ENCODE measurements at places on chromosomes 6 and 20.

GRCh38 chr6:127484212-127484863 is 25.1 kb upstream of the KIAA0408 start:
- DNase-seq = no peak

DNA sequence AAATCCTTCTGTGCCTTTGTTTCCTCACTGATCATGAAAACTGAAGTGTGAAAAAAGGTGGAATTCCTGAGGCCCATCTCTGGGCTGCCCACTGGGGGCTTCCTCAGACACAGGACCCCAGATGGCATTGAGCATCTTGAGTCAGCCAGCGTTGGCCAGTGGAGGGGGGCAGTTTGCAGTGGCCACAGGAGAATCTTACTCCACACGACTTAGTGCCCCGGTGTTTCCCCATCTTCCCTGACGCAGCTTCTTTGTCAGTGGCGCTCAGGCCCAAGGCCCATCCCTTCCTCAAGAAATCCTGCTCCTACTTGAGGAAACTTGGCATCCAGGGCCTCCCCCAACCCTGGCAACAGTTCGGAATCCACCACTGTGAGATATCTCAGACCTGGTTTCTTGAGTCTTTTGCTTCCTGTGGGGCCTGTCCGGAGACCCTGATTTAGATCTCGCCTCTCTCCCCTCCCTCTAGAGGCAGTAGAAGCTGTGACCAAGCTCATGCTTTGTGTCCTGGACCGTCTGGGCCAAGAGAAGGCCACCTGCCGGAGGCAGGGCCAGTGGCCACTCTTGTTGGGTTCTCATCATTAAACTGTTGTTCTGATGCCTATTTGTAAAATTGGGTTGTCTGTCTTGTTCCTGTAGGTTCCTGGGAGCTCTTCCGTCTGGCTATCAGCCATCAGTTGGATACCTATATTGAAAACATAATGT is 20.2 kb upstream of the DLGAP4 start:
- DNase-seq = no peak

GRCh38 chr6:168128631-168129291 is 49.7 kb upstream of the FRMD1 start:
- DNase-seq = peak; percentile 67

GRCh38 chr6:114592506-114592905 is 249.7 kb upstream of the HS3ST5 start:
- no peak for DNase-seq

DNA sequence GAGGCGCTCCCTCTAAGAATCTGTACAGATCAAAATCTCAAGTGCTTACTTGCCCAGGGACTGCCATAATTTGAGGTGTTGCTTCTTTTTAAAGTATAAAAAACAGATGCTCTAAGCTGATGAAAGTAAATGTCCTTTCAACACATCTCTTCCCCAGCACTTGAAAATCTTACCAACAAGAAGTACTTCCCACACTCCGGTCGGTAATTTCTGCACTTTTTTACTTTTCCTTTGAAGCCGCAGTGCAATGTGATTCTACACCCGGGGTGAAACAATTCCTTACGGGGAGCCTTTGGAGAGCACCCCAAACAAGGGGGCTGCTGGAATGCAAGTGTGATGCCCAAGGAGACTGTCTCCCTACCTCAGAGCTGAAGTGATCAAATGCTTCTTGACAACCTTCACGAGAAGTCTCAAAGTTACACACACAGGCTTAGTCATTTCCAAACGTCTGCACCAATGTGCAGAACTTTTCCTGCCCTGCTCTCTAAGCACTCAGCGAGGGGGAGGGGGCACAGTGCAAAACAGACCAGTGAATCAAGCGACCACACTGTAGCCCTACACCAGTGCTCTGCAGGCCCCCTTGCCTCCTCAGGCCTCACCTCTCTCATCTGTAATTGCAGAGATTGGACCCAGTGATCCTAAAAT is 56.7 kb downstream of the ATXN1 start:
- DNase-seq = no peak

DNA sequence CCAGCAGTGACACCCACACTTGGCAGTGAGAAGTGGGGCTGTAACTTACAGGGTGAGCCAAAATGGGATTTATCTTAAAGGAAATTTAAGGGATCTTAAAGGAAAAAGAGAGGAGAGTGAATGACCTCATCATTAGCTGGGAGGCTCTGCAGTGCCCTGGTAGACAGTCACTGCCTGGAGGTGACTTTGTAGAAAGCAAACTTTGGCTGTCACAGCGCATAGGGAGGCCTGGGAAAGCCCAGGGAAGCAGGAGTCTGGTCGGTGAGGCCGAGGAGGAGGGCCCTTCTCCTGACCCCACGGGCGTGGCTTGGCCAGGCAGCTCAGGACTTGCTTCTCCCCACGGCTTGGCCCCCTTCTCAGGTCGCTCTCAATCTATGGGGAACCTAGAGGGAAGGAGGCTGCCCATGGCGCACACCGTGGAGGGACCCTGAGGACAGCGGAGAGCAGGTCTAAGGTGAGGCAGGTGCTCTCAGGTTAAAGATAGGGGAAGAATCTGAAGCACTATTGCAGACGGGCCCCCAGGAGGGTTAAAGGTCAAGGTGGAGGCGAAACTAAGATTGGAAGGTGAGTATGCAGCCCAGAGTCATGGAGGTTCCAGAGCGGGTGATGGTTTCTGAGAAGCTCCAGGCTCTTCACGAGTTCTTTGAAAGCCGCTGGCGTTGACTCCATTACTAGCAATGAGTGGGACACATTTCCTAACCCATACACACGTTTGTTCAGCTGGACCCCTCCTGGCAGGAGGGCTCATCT is 15.6 kb upstream of the RIPK1 start:
- no peak for DNase-seq

DNA sequence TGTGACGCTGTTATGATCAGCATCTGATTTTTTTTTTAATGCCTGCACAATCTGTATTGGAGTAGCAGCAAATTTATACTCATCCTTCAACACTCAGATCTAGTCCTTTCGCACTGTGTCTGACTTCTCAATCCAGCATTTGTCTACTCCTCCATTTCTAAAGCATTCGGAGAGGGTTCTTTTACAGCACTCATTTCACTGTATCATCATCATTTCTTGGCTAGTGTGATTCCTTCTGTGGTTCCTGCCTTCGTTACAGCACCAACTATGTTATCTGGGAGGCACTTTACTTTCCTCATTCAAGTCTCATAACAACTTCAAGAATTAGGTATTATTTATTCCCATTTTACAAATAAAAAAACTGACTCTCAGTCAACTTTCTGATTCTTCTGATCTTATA is 18.0 kb downstream of the NUDT3 start:
- no peak for DNase-seq

DNA sequence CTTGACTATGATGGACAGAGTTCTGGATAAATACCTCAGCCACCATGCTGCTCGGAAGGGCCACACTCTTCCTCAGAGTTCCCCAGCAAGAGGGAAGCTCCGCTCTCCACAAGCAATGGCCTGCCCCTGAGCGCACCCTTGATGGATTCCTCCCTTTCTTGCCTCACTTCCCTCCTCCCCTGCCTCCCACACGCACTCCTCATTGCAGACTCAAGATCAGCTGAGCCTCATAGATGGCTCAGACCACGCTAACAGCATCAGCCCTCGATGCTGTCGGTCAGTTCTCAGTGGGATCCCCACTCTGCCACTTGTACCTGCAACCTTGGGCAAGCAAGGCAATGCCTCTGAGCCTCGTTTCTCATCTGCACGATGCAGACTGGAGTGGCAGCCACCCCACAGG is 123.3 kb downstream of the BMP7 start:
- DNase-seq = no peak

DNA sequence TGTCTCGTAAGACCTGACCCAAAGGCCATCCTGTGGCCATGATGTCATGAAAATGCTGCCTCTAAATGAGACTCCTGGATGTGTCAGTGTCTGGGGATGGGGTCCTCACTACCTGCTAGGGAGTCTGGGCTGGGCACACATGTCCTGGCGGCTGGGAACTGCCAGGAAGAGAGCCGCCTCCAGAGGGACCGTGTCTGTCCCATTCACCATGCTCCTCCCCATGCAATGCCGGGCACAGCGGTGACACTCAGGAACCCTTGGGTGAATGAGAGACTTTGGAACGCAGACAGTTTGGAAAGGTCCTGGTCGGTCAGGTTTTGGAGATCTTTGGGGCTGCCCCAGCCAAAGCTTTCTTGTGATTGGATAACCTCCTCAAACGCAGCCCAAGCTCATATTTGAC is 40.1 kb upstream of the GTSF1L start:
- no peak for DNase-seq

GRCh38 chr6:170522565-170523183 is 30.4 kb downstream of the PSMB1 start:
- DNase-seq = no peak

- no peak for DNase-seq
These were observed 49.1 kb downstream of the FAM120B start for GRCh38 chr6:170355661-170356060.

- DNase-seq = no peak
These were observed 122.6 kb upstream of the MCHR2 start for GRCh38 chr6:100116411-100117194.

DNA sequence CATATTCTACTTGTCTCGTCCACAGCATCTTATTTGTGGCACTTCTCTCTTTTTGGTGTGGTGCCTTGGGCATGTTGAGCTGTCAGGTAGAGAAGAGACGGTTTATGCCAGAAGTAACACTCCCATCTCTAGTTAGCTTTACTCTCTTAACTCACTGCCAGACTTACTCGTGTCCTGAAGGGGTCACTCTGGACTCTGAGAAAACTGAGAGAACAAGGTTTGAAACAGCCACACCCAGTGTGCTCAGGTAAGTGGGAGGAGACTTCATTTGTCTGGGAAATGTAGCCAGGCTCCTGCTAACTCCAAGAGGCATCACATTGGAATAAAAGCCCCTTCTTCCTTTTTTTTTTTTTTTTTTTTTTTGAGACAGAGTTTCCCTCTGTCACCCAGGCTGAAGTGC is 360.8 kb downstream of the QKI start:
- DNase-seq = no peak

- DNase-seq = no peak
These were observed 296.8 kb upstream of the MARCKS start for GRCh38 chr6:113560376-113560775.

DNA sequence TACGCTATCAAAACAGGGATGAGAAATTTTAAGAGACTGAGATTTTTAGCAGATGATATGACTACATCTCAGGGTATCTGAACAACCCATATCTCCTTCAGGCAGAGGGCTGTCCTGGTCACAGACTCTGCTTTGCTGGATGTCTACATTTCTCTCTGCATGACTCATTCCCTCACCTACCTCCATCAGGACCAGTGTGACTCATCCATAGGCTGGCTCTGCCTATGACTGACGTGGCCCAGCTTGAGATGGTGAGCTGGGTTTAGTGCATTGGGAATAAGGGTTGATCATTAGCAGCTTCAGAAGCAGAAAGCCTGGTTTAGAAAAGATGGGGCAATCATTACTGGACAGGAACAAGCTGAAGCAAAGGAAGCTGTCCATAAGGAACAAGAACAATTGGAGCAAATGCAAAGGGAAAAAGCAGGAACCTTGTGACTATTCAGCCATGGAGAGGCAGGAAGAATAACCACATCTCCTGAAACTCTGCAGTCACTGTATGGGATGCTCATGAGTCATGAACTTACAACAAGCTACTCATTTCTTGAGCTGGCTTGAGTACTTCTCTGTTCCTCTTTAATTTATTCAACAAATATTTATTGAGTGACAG is 86.4 kb upstream of the CBLN4 start:
- DNase-seq = no peak

DNA sequence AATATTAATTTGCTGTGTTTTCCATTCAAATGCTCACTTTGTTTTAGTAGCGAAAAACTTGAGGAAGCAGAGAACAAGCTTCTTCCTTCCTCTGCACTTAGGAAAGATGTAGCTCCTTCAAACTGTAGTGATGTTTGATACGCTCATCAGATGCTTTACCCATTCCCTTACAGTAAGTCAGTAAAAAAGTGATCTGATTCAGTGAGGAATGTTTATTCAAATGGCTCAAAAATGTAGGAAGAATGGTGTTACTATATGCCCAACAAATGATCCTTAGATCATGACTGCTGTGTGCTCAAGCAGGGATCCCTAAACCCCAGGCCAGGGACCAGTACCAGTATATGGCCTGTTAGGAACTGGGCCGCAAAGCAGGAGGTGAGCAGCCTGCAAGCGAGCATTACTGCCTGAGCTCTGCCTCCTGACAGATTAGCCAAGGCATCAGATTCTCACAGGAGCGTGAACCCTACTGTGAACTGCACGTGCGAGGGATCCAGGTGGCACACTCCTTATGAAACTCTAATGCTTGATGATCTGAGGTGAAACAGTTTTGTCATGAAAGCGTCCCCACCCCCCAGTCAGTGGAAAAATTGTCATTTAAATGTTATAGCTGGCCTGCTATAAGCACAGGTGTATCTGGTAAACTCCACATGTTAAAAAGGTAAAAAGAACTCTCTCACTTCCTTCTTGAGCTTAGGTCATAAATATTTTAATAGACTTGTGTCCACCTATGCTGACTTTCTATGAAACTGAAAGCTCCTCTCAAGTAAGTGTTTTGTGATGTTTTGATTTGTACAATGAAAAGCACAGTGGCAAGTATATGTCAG is 187.2 kb downstream of the FOXC1 start:
- no peak for DNase-seq

GRCh38 chr6:165825256-165825815 is 162.3 kb upstream of the PDE10A start:
- DNase-seq = no peak

- DNase-seq = no peak
These were observed 14.7 kb upstream of the SSTR4 start for GRCh38 chr20:23020230-23021018.

- no peak for DNase-seq
These were observed 888.8 kb downstream of the QKI start for GRCh38 chr6:164303102-164303964.

- DNase-seq = peak; percentile 34
These were observed 83.7 kb upstream of the MPC1 start for GRCh38 chr6:166466178-166467122.

DNA sequence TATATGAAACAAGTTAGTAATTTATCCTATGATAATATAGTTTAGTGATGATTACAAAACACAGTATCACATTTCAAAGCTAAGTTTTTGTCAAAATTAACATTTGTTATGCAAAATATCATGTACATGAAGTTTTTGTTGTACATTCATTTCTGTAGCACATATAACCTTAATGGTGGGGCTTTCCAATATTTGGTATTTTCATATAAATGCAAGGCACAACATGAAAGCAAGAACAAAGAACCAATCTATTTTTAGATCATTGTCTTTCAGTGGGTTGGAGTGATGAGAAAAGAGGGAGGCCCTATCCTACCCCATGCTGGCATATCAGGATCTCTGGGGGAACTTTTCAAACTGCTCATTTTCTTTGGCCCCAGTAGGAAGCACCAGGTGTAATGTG is 53.4 kb downstream of the FAM83B start:
- no peak for DNase-seq

- DNase-seq = no peak
These were observed 43.9 kb downstream of the DEFB114 start for GRCh38 chr6:49919935-49920644.

DNA sequence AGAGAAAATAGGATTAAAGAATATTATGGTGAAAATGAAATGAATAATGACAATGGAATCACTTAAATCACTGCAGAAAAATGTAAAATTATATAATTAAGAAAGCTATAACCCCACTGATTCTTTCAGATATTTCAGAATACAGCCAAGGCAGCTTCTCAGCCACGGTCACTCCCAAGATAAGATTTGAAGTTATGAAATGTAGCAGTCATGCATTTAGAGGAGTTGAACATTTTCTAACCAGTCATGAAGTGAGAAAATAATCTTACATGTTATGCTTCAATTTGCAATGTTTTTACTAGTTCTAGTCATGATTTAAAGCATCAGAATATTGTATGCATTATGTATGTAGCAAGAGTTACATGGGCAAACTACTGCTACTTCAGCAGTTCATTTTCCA is 13.3 kb upstream of the PLCB1 start:
- DNase-seq = no peak

All from type B pancreatic cell (in vitro differentiated cells).